H9 (cell line): ENCODE measurements at places on chromosomes 1 and 21. TPM values are rescaled to one million over a fixed set of nuclear protein-coding genes. Genes with fewer than 3 reads are reported as not detected.

The HSF2BP gene
- 1.5 and 1.7 TPM in 2 replicates for total RNA-seq

The ACOT11 gene
- 3.6 and 4.0 TPM in 2 replicates for total RNA-seq

The S100A14 gene
- total RNA-seq, result 0.63 and 0.66 TPM in 2 replicates

The OPTC gene
- total RNA-seq, result 0.68 and 1.1 TPM in 2 replicates

The COL18A1 gene
- total RNA-seq, result 232 and 234 TPM in 2 replicates

The GBP3 gene
- not detected in 2 replicates for total RNA-seq

The C8B gene
- total RNA-seq, result not detected in 2 replicates

The C1orf94 gene
- total RNA-seq, result 0.98 and 1.9 TPM in 2 replicates

The CFAP57 gene
- total RNA-seq, result 0.11 and 0.33 TPM in 2 replicates

The DCST1 gene
- not detected in 2 replicates for total RNA-seq

The CD1E gene
- not detected in 2 replicates for total RNA-seq

The NBPF20 gene
- 0.22 and 0.28 TPM in 2 replicates for total RNA-seq

The LCE1F gene
- total RNA-seq, result not detected in 2 replicates

The RHOU gene
- total RNA-seq, result 3.9 and 4.2 TPM in 2 replicates

The NPR1 gene
- total RNA-seq, result 8.6 and 8.9 TPM in 2 replicates

The ABCA4 gene
- total RNA-seq, result not detected in 2 replicates

The SPATA46 gene
- not detected in 2 replicates for total RNA-seq

The RGS8 gene
- 0.07 TPM in 1 of 2 replicates, not detected in the other for total RNA-seq

The NBPF4 gene
- not detected in 2 replicates for total RNA-seq

The DENND2C gene
- 3.4 and 3.6 TPM in 2 replicates for total RNA-seq

The OR2T2 gene
- not detected in 2 replicates for total RNA-seq
